HAP-1 (cell line): ENCODE measurements at places on chromosomes 7 and 10.

DNA sequence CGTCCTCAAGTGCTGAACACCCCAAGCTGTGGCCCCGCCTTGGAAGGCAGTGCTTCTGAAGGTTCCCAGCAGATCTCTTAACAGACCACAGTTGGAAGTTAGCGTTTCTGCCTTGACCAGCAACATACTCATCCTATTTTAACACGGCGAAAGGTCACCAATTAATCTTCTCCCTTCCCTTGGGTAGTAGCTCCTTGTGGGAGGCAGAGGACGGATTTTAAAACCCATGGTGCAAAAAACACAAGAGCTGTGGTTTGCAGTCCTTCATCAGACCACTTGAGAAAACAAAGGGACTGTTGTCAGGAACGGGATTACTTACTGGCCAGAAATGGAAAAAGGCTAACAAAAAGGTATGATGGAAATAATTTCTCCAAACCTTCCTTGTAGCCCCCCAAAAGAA is 87.3 kb downstream of the BEND7 start:
- no peak for DNase-seq

DNA sequence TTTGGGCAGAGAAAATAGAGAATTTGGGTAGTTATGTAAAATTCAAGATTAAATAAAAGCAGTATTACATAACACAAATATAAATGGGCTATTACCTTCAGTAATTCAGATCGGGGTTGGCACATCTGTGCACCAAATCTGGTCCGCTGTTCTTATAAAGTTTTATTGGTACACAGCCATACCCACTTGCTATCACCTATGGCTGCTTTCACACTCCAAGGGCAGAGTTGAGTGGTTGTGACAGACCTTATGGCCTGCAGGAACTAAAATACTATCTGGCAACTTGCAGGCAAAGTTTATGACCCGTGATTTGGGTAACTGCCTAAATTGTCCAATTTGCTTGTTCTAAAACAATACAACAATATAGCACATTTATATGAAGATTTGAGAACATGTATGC is 249.3 kb downstream of the DIP2C start:
- no peak for DNase-seq

DNA sequence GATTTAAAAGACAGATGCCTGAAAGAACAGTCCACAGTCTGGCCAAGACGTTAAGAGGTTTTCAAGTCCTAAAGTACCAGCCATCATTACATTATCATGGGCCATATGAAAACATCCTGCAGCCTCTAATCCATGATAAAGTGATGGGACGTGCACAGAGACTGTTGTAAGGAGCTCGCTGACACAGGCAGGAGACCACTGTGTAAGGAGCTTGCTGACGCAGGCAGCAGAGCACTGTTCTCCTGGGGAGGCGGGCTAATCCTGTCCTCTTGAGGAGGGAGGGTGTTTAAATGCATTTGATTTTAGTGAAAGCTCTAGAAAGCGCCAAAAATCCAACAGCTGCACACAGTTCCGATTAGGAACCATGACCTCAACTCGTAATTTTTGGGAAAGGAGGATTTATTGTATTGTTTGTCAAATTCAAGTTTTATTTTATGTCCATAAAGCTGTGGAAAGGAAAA is 16.9 kb downstream of the SVIL start:
- no peak for DNase-seq

DNA sequence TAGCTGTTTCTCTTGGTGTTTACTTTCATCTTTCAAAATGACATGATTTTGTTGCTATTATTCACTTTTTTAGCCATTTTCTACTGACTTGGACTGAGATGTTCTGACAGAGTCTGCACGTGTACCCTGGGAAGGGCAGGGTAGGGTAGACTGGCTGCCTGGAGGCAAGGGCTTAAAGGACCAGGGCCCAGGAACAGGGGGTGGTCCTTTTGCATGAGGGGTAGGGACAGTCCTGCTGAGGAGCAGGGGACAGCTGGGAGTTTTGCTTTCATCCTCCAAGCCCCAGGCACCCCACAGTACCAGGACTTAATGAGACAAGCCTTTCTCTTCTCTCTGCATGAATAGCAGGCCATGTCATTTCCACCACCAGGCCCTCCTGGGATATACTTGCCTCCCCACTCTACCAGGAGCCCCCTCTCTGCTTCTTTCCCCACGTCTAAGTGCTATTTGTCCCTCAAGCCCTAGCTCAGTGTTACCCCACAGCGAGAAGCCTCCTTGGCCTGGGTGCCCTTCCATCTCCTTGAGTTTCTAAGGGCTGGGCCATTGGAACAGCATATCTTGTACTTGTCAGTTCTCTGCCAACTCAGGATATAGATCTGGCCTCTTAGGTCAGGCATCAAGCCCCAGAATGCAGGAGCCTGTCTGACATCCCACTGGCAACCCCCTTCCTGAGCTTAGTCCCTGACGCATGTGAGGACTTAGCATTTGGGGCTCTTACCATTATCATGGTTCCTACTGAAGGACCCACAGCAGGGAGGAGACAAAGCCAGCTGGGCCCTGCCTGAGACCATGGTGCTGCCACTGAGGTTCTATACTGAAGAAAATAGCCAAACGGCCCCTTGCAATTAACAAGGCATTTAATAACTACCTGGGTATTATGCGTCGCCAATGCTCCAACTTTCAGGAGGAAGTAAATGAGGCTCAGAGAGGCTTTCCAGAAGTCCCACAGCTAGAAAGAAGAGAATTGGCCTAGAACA is 78.4 kb upstream of the UNC5B start:
- DNase-seq, result no peak

GRCh38 chr7:104901240-104901619 is 112.8 kb upstream of the KMT2E start:
- DNase-seq, result no peak

DNA sequence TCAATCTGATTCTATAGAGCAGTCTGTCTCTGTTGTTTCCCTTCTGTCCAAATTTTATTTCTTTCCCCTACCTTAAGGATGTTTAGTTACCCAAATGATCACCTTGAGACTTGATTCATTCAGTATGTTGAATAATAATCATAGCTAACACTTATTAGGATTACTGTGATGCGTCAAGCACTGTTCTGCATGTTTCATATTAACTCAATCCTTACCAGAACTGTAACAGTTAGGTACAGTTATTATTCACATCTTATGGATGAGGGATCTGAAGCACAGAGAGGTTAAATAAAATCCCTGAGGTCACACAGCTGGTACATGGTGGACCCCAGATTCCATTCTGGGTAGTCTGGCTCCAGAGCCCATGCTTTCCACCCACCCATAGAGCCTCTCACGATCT is 97.9 kb upstream of the SAMD8 start:
- no peak for DNase-seq

DNA sequence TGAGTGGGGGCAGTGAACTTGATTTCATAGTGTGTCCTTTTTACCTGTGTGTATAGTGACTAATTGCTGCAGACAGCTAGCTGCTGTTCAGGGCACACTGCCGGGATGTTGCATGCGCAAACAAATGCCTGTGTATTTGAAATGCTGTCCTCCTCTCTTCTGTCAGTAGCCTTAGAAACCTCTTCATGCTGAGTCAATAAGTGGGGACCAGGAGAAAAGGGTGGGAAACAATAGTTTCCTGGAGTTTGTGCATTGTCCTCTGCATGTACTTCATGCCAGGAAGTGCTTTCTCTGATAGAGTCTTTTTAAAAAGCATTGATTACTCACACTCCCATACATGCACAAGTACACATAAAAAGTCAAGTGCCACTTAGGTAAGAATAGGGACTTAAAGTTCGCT is 1183.7 kb upstream of the CELF2 start:
- no peak for DNase-seq

DNA sequence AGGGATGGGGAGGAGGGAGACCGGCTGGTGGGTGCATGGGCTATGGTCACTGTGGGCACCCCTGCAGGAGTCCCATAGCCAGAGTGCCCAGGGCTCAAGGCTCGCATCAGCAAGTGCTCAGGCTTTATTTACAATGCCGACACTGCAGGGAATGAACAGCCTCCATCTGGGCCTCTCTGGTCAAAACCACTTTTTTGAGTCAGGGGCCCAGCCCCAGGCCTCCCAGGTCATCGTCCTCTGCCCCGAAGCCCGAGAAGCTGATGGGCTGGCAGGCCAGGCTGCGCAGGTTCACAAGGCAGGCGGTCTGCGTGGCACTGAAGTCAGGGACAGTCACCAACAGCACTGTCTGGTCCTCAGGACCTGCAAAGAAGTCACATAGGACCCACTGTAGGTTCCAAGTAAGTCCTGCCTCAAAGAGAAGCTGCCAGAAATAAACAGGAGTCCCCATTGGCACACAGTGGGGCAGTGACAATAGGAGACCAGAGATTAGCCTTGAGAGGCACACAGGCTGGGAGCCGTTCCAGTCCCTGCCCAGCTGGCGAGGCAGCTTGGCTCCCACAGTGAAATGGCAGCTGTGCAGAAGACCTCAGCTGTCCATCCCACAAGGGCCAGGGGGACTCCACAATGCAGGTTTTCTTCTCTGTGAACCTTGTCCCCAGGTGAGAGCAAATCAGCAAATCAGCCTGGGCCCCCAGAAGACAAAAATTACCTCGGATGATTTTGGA is 8.6 kb downstream of the POLD2 start:
- DNase-seq, result no peak

- DNase-seq, result no peak
Measured at GRCh38 chr10:119505588-119506315, 36.8 kb downstream of the RGS10 start.

- DNase-seq, result no peak
Measured at GRCh38 chr7:1892011-1892965, 222.2 kb downstream of the ELFN1 start.

DNA sequence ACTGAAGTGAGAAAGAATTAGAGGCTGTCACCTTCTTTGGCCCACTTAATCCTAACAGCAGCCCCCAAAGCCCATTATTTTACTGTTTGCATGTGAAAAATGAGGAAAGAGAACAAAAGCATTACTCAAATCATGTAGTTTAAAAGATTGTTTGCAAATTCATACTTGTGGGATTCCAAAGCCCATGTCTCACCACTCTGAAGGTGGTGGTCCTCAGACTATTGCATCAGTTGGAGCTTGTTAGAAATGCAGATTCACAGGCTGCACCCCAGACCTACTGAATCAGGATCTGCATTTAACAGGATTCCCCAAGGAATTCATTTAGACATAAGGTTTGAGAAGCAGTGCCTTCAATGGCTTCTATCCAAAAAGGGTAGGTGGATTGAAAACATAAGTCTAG is 93.7 kb upstream of the PDE1C start:
- no peak for DNase-seq

DNA sequence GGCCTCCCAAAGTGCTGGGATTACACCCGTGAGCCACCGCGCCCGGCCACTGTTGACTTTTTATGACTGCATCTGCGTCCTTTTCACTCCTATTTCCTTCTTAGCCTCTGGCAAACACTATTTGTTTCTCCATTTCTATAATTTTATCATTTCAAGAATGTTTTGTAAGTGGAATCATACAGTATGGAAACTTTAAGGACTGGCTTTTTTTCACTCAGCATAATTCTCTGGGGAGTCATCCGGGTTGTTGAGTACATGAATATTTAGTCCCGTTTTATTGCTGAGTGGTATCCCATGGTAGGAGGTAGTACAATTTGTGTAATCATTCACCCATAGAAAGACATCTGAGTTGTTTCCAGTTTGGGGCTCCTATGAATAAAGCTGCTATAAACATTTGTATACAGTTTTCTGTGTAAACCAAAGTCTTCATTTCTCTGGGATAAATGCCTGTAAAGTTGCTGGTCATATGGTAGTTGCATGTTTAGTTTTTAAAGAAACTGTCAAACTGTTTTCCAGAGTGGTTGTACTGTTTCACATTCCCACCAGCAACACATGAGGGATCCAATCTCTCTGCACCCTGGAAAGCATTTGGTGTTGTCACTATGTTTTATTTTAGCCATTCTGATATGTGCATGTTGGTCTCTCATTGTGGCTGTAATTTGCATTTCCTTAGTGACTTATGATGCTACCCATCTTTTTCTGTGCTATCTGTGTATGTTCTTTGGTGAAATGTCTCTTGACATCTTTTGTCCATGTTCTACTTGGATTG is 139.6 kb upstream of the EEPD1 start:
- DNase-seq, result no peak

DNA sequence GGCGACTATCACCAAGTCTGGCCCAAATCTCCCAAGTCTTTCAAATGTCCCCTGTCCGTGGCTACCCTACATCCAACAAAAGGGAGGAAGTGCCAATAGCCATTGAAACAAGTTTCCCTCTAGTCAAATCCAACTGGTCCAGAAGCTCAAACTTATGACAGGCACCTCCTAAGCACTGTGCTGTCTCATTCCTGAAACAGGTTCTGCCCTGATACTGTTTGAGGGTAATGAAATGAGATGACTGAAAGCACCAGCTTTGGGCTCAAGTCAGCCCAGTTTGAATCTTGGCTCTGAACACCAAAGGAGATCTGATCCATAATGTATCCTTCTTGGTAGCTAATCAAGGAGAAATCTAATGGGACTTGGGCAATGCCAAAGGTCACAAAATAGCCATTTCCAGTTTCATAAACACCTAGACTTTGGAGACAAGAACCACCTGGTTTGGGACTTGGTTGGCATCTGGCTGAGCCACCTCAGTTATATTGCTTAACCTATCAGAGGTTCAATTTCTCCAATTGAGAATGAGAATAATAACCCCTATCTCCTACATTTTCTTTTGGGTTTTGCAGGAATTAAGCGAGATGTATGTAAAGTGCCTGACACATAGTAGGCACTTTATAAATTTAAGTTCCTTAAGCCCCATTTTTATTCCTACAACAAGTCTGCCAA is 34.7 kb upstream of the ARID5B start:
- DNase-seq, result no peak

- no peak for DNase-seq
Measured at GRCh38 chr7:618539-619367, 99.1 kb upstream of the PDGFA start.

DNA sequence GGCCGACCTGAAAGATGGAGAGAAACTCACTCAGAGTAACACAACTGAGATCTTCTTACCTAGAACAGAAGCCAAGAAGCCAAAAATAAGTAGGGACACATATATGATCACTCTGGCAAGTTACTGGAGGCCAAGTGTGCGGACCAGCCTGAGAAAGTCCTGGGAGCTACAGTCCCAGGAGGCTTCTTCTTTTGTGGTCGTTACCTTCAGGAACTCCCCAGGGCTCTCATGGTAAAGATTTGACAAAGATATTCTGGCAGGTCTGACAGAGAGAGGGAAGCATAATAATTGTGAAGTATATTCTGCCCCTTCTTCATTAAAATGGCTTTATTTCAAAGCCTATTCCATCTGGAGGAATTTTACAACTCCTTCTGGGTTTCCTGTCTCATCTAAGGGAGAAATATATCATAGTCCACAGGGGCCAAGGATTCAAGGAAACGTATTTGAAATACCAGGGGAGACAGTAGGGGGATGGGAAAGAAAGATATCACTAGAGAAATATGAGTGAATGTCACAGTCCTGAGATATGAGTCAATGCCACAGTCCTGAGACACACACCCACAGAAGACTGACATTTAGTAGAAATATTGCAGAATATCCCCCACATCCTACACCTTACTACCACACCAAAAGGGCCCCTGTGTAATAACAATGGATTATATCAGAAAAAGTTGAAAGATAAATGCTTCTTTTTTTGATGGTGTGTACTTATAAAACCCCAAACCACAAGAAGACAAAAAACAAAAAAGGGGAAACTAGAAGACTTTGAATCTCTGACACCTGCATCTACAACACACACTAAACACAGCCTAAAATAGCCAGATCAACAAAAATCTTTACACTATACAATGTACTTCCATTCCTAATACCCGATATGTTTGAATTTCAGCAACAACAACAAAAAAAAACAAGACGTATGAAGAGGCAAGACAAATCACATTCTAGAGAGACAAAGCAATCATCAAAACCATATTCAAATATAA is 594.2 kb upstream of the NRG3 start:
- DNase-seq, result no peak
